ENCODE measurements at places on chromosomes 3 and 15. TPM values are rescaled to one million over a fixed set of nuclear protein-coding genes. Genes with fewer than 3 reads are reported as not detected.

LPCAT4 gene
- 38.3 TPM for total RNA-seq

IGSF10 gene
- total RNA-seq = not detected

TPRG1 gene
- 24.4 TPM for total RNA-seq

RHOV gene
- 0.14 TPM for total RNA-seq

CTDSPL2 gene
- 58.7 TPM for total RNA-seq

MAP1A gene
- total RNA-seq = 1.8 TPM

SLC9A9 gene
- 4.3 TPM for total RNA-seq

KNG1 gene
- total RNA-seq = not detected

PIERCE2 gene
- 0.69 TPM for total RNA-seq

CCR3 gene
- not detected for total RNA-seq

LRIG1 gene
- total RNA-seq = 21.6 TPM

LDHAL6B gene
- not detected for total RNA-seq

MAP6D1 gene
- total RNA-seq = 1.4 TPM

INSYN1 gene
- not detected for total RNA-seq

DISP2 gene
- total RNA-seq = 0.34 TPM

DHFR2 gene
- total RNA-seq = 9.3 TPM

CFAP20DC gene
- total RNA-seq = 2.0 TPM

GOLGA6L4 gene
- 0.99 TPM for total RNA-seq

DHX30 gene
- 71.1 TPM for total RNA-seq

CCDC32 gene
- total RNA-seq = 34.8 TPM

SLC22A13 gene
- 1.2 TPM for total RNA-seq

SLC51B gene
- total RNA-seq = not detected
